ENCODE measurements at places on chromosomes 3 and 15.

- DNase-seq, result no peak
Observed at GRCh38 chr15:66621491-66622467, 56.0 kb upstream of the LCTL start.

- DNase-seq, result no peak
Observed at GRCh38 chr3:171077261-171077660, 50.7 kb upstream of the SLC2A2 start.

- DNase-seq, result no peak
Observed at GRCh38 chr3:137438561-137438960, 325.6 kb upstream of the SOX14 start.

- DNase-seq, result peak; percentile 83
Observed at GRCh38 chr15:42133886-42134502, 22.4 kb downstream of the PLA2G4F start.

DNA sequence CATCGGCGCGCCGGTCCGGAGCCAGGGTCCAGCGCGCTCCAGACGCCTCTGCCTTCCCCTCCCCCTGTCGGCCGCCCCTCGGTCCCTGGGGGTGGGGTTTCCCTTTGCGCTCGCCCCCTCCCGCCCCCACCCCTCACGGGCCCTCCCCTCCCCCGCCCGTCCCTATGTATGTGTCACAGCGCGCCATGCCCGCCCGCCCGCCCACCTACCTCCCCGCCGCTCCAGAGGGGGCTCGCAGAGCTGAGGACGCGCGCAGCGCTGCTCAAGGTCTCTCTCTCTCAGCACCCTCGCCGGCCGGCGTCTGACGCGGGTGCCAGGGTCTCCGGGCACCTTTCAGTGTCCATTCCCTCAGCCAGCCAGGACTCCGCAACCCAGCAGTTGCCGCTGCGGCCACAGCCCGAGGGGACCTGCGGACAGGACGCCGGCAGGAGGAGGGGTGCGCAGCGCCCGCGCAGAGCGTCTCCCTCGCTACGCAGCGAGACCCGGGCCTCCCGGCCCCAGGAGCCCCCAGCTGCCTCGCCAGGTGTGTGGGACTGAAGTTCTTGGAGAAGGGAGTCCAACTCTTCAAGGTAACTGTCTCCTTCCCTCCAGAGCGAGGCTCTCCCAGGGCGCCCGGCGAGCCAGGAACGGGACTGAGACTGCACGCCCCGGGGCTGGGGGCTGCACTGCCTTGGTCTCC is at the start of gene ACAN:
ACAN (plus strand) TSS at position 196 of the 679 bp plus-strand sequence. CDS start 32,771 bp downstream, outside the sequence.
- DNase-seq, result no peak

GRCh38 chr3:11655196-11655928 is 11.6 kb upstream of the VGLL4 start:
- peak; percentile 26 for DNase-seq

GRCh38 chr15:78419367-78419766 is 18.6 kb upstream of the IREB2 start:
- DNase-seq, result no peak

GRCh38 chr3:81965696-81966095 is 204.3 kb upstream of the GBE1 start:
- no peak for DNase-seq

DNA sequence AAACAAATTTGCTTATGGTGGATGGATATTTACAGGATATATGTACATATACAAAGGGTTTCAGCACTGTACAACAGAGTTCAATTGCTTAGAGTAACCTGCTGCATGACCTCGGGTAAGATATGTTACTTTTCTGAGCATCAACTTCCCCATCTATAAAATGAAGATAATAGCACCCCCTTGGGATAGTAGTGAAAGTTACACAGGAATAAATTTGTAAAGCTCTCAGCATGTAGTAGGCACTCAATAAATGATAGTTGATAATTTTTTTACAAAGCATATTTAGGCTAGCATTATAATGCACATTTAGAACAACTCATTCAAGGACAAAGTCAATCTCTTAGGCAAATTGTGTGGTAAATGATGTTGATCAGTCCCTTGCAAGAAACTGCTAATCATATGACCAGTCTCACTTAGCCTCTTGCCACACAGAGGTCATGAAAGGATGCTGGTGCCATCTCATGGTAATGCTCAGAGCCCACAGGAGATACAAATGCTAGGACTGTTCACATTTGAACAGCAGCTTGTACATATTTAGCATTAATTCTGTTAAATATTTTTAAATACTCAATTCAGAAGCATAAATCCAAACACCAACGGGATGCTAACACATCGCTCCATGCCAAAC is 123.9 kb downstream of the MAGI1 start:
- no peak for DNase-seq

DNA sequence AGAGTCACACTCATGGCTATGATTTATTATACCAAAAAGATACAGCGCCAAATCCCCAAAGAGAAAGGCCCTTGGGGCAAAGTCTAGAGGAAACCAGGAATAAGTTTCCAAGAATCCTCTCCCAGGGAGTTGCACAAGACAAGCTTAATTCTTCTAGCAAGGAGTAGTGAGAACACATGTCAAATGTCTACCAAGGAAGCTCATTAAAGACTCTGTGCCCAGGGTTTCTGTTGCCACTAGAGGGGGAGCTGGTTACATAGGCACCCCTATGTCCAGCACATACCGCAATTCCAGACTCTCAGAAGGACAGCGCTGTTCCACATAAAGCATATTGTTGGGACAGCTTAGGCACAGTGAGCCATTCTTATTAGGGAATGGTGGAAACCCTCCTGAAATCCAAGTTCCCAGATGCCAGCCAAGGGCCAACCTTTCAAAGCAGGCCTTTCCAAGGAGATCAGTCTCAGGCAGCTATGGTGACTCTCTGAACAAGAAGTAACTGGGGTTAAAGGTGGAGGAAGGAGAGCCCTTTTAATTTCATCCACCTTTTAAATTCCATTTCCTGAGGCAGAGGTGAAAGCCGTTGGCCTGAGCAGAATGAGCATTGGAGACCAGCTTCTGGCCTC is 194.2 kb downstream of the UACA start:
- no peak for DNase-seq

- DNase-seq, result peak; percentile 84
Observed at GRCh38 chr3:9951126-9951525, 1.1 kb downstream of the PRRT3 start.

GRCh38 chr3:125125821-125126245 is 70.0 kb upstream of the HEG1 start:
- DNase-seq, result no peak

GRCh38 chr15:52801748-52802085 is 11.6 kb upstream of the ONECUT1 start:
- DNase-seq, result no peak

- DNase-seq, result peak; percentile 13
Observed at GRCh38 chr3:9211155-9211950, 38.1 kb downstream of the SRGAP3 start.

DNA sequence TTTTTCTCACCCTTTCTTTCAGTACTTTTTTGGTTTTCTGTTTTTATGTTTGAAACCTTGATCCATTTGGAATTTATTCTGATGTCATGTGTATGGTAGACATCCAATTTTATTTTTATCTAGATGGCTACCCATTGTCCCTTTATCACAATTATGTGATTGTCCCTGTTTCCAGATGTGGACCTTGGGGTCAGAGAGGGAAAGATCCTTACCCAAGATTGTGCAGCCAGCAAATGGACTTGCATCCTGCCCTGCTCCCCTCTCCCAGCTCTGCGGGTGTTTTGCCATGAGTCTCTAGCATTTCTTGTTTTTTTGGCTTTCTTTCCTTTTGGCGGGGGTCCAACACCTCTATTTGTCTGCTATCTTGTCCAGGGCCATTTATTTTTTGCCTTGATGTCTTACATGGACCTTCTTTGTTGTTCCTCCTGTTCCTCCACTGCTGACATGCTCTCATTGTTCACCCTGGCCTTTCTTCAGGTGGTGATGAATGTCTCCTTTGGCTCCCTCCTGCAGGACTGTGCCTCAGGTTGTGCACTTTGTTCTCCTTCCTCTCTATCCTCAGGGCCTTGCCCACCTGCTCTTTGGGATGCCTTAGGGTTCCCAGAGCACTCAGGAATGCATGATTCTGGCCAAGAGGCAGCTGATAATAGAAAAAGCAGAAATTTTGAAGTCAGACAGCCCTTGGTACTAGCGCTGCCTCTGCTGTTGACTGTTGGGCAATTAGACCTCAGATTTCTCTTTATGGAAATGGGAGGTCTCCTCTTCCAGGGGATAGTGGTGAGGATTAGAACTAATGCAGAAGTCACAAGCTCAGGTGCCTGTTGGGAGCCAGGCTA is 84.3 kb downstream of the EEFSEC start:
- DNase-seq, result no peak

DNA sequence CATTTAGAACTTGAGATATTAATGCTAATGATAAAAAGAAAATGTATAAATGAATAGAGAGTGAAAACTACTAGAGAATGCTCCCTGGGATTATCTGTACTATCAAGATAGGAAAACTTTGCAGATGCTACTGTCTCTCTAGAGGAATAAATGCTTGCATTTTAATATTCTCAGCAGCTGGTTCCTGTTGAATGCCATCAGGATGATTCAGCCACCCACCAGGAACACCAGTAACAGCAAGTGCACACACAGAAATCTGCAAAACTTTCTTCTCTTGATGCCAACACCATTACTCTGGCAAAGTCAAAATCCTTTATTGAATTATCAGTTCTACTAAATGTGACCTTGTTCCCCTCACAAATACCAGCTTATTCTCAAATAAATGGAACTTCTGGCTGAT is 148.4 kb downstream of the TIGIT start:
- DNase-seq, result no peak

DNA sequence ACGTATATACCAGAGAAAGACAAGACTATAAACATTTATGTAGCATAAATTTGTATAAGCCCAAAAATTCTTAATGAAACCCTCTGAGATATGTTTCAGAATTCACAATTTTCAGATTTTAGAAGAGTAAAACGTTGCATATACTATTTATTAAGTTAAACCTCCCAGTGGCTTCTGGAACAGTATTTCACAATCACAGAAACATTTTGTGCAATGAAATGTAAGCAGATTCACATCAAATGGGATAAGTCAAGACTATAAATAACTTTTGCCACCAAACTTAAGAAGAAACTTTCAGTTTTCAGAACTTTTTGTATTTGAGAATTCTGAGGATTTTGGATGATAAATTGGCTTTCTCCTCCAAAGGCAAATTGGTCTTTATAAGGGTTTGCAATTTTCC is 9.2 kb downstream of the SLTM start:
- DNase-seq, result no peak

DNA sequence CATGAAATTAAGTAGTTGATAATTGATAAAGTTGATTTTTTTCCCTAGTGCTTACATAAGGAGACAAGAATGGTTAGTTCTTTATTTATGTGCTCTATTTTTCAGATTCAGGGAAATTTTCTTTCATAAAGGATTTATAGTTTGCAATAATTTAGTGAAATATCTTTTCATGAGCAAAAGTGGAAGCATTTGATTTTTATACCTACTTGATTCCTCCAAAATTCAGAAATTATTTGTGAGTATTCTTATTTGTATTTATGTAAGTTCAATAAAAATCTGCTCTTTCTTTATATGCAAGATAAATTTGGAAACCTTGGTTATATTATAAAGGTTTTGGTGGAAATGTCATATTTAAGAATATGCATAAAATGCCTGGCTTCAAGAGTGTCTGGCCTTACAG is 14.7 kb upstream of the SLCO2A1 start:
- no peak for DNase-seq

- DNase-seq, result peak; percentile 88
Observed at GRCh38 chr15:74438721-74439316, 5.1 kb upstream of the SEMA7A start.

DNA sequence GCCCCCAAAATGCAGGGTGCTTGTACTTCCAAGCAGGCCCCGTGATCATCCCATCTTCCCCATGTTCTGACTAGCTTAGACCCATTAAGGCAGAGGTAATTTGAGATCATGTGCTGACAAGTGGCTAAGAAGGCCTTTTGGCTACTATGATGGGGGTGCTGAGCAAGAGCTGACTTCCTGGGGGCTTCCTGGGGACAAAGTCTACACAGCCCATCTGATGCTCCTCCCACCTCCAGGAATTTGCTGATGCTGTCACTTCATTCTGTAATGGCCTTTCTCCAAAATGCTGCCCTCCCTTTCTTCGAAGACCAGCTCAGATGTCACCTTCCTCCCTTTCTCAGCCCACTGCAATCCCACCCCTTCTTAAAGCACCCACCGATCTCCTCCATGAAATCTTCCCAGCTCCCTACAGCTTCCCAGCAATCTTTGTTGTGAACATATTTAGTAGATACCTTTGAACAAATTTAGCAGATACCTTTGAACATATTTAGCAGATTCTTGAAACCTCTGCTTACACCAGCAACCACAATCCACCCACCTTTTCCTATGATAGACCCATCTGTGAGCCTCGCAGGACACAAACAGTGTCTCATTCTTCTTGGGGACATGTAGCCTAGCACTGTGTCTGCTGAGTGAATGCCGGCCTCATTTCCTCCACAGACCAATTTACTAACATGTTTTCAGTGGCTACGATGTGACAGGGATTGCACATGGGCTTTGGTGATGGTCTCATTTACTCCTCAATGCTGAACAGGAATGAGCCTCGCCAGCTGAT is 223.3 kb downstream of the EPHB1 start:
- no peak for DNase-seq

- DNase-seq, result no peak
Observed at GRCh38 chr3:88713233-88713691, 394.2 kb upstream of the EPHA3 start.

- DNase-seq, result no peak
Observed at GRCh38 chr3:45777746-45778386, 18.5 kb downstream of the SLC6A20 start.

DNA sequence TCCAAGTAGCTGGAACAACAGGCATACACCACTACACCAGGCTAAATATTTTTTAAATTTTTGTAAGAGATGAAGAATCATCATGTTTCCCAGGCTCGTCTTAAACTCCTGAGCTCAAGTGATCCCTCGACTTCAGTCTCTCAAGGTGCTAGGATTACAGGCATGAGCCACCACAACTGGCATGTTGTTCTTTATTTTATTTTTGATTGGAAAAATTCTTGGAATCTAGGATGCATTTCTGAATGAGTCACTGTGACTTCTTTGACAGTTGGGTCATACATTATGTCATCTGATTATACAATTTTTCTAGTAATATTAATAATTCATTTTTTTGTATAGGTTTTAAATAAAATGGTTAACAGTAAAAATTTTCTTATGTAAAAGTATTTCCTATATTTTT is 870.2 kb downstream of the SI start:
- DNase-seq, result no peak

DNA sequence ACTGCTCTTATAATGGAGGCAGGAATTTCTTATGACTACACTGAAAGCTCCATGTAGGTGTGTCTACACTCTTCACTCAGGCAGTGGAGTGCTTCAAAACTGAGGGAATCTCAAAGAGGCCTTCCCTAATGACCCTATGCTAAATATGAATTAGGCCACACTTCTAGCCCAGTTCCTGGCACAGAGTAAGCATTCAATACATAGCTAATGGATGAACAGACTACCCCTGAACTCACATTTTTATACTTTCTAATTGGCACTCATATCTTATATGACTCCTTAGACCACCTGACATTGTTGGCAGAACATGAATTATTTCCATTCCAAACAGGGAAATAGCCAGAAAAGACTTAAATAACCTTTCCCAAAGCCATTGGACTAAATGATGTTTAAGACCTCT is 3.4 kb downstream of the RARRES1 start:
- no peak for DNase-seq
